Activated CD8-positive, alpha-beta T cell treated with anti-CD3 and anti-CD28 coated beads for 36 hours (primary cell): ENCODE measurements at places on chromosomes 11 and 22. TPM values are rescaled to one million over a fixed set of nuclear protein-coding genes. Genes with fewer than 3 reads are reported as not detected.

Gene CDKN1C
- total RNA-seq = 1.6 TPM

DNA sequence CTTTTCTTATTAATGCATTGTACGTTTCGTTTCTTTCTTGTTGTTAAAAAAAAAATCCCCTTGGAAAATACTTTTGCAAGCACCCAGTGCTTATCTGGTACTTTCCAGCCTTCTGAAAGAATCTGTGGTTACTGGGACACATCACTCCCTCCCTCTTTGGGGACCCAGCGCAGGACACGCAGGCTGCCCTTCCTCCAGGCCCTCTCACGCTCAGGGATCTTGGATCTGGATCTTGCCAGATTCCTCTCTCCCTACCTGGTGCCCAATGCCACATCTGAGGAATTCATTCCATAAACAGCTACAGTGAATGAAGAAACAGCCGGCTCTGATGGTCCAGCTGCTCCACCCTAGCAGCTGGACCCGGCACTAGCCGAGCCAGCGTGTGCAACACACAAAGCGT is 55.7 kb downstream of the PHF21B start:
- no peak for DNase-seq

GRCh38 chr11:655036-655726 is 18.1 kb downstream of the DRD4 start:
- no peak for DNase-seq

DNA sequence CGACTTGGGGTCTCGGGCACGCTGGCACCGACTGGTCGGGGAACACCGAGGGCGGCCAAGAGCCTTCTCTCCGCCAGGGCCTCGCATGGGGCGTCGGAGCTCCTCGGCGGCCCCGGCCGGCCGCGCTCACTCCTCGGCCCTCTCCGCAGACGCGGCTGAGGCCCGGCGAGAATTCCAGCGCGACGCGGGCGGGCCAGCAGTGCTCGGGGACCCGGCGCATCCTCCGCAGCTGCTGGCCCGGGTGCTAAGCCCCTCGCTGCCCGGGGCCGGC is 5.6 kb downstream of the TBX1 start:
- no peak for DNase-seq

GRCh38 chr22:32987081-32987631 is 71.0 kb downstream of the SYN3 start:
- no peak for DNase-seq

Gene B3GAT1
- 0.07 TPM for total RNA-seq

Gene SERPIND1
- total RNA-seq = not detected

GRCh38 chr11:3217818-3218482 is 663 bp downstream of the MRGPRG start:
- DNase-seq = no peak

GRCh38 chr11:69005183-69005630 is 7.8 kb downstream of the MRGPRF start:
- no peak for DNase-seq

Gene CATSPERZ
- total RNA-seq = not detected

- no peak for DNase-seq
Measured at GRCh38 chr11:99535819-99536218, 515.1 kb downstream of the CNTN5 start.

Gene ME3
- 5.0 TPM for total RNA-seq

GRCh38 chr22:22802339-22802970 is 85.2 kb upstream of the IGLL5 start:
- DNase-seq = peak; percentile 66

Gene SGSM1
- total RNA-seq = not detected

- DNase-seq = no peak
Measured at GRCh38 chr11:128331317-128331716, 256.0 kb downstream of the ETS1 start.

GRCh38 chr11:74055938-74056337 is 47.1 kb upstream of the UCP3 start:
- DNase-seq = no peak

Gene APOA4
- total RNA-seq = not detected

DNA sequence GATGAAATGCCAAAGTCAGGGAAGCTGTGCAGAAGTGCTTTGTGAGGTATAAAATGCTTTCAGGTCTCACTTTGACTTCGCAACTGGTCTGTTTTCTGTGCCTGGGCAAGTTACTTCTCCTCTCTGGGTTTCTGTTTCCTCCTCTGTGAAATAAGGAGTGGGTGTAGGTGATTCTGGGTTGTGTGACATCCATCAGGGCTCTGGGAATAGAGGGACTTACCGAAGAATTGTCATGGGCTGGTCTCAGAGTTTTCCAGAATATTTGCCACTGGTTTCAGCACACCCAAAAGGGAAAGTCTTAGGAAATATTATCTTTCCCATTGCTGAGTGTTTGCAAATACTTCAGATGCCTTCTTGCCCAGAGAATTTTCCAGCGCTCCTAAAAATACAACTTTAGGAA is 118.4 kb downstream of the KIAA1671 start:
- peak; percentile 38 for DNase-seq

DNA sequence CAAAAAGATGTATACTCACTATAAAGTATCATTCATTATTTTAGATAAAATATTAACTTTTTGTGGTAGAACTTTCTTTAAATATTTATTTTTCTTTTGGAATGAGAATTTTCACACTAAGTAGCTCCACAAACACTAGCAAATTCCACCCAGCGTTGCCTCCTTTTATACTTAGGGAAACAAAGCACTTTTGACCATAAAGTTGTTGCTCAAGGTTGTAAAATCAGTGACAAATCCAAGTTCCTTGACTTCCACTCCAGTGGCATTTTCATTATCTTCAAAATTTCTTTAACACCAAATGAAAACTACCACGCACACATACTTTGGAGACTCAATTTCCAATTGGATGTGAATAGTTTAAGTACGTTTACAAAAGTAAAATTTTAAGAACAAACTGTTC is 431.2 kb downstream of the DLG2 start:
- DNase-seq = no peak

GRCh38 chr11:102552447-102553194 is 22.1 kb upstream of the MMP7 start:
- DNase-seq = no peak

Gene CSF2RB
- 0.29 TPM for total RNA-seq

Gene OR52B2
- not detected for total RNA-seq

Gene KCNJ11
- 2.4 TPM for total RNA-seq

Gene AASDHPPT
- total RNA-seq = 41.6 TPM

- no peak for DNase-seq
Measured at GRCh38 chr11:92698742-92699141, 270.7 kb upstream of the MTNR1B start.

- DNase-seq = no peak
Measured at GRCh38 chr11:93983542-93984195, 37.5 kb upstream of the HEPHL1 start.

- DNase-seq = no peak
Measured at GRCh38 chr11:66880496-66881450, 23.9 kb downstream of the LRFN4 start.

DNA sequence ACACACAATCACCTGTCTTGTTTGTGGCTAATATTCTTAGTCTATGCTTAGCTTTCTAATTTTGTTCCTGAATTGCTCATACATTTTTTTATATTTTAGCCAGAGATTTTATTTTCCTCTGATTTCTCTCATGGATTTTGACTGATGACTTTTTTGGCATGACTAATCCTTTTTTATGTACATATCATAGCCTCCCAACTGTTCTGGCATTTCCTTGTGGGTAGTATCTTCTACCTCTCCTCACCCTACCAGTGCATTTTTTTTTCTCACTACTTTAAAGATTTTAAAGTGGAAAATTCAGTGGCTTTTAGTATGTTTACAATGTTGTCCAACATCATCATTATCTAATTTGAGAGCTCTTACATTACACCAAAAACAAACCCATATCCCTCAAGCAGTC is 84.4 kb upstream of the TENM4 start:
- no peak for DNase-seq

Gene CDC42BPG
- 0.61 TPM for total RNA-seq

DNA sequence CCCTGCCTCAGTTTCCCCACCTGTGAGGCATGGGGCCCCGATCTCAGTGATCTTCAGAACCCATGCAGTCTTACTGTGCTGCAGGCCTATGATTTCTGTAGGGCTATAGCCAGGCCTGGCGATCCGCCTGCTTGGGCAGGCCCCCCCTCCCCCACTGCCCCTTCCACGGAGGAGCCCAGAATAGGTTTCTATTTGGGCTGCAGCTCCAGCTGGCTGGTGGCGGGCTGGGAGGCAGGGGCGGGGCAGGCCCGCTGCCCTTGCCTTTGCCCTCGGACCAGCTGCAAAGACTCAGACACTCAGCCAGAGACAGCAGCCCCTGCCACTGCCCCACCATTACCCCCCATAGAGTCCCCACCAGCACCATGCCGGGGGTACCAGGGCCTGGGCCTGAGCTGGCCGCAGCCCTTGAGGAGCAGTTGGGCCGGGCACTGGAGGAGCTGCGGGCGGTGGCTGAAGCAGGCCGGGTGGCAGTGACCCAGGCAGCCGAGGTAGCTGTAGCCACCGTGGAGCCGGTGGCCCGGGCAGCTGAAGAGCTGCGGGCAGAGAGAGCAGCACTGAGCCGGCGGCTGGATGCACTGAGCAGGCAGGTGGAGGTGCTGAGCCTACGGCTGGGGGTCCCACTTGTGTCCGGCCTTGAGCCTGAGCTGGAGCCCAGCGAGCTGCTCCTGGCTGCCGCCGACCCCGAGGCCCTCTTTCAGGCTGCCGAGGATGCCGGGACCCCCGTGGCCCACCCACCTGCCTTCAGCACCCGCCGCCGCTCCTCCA is 12.2 kb downstream of the SMTN start:
- DNase-seq = no peak

GRCh38 chr11:44488165-44488965 is 77.1 kb upstream of the CD82 start:
- no peak for DNase-seq
